ENCODE measurements at places on chromosomes 16 and 17. TPM values are rescaled to one million over a fixed set of nuclear protein-coding genes. Genes with fewer than 3 reads are reported as not detected.

Gene ALOXE3
- total RNA-seq, result not detected

Gene SLC6A4
- total RNA-seq, result 0.22 TPM

Gene ATXN2L
- 179 TPM for total RNA-seq

Gene NT5C3B
- total RNA-seq, result 32.8 TPM

Gene TP53TG3B
- total RNA-seq, result not detected

All from spleen (tissue), 13 donors.